ENCODE measurements at places on chromosomes 12 and 14. TPM values are rescaled to one million over a fixed set of nuclear protein-coding genes. Genes with fewer than 3 reads are reported as not detected.
A peak's percentile ranks its signal among the peaks of the same experiment; 100 is the strongest.

DNA sequence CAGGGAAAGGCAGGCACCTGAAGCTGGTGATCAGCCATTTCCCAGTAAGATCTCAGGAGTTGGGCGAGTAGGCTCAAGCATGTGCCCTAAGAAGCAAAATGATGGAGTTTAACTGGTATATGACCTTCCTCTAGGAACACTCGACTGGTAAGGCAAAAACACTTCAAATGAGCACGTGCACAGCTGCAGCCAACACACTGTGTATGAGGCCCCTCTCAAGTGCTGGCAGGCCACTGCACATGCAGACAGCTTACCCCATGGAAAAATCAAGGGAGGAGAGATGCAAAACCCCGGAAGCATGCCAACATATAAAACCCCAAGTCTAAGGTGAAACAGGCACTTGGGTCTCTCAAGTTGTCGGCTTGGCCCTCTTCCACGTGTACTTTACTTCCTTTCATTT is 39.2 kb downstream of the TTLL5 start:
- no peak for DNase-seq

GRCh38 chr12:85633491-85633890 is 202.7 kb downstream of the RASSF9 start:
- DNase-seq: no peak

DNA sequence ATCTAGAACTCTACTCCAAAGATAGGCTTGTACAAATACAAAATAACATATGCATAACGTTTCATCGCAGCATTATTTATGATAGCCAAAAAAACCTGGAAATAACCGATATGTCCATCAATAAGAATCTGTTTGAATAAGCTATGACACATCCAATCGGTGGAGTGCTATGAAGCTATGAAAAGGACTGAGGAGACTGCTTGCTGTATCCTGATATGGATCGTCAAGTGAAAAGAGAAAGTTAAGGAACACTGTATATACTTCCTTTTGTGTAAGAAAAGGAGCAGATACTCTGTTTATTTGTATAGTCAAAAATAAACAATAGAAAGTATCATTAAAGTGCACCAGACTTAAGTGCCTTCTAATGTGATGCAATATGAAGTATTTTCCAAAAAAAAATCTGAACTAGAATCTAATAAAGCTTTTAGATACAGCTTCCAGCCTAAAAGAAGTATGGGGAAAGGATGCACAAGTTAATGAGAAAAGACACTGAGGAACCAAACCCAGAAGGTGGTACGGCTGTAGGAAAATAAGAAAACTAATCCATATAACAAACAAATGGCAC is 645 bp upstream of the KLHDC1 start:
- DNase-seq: no peak

GRCh38 chr12:67415473-67415872 is 146.3 kb downstream of the CAND1 start:
- peak; percentile 78 for DNase-seq

GRCh38 chr14:91866061-91866460 is 1.3 kb downstream of the TC2N start:
- no peak for DNase-seq

DNA sequence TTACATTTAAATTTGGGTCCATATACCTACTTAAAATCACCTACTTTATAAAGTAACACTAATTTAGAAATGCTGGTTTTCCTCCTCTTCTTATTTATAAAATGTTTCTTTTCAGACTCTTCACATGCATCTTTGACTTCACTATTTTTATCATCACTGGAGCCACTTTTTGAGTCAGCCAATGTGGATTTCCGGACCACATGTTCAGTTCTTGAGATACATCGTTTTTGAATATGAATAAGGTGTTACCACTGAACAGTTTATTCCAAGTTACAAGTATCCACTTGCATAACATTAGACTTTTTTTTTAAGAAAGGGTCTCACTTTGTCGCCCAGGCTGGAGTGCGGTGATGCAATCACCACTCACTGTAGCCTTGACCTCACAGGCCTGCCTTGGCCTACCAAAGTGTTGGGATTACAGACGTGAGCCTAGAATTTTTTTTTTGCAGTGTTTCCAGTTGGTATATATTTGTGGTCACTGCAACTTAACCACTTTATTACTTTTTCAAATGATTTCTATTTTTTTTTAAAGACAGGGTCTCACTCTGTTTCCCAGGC is 5.7 kb downstream of the FNTB start:
- DNase-seq: no peak

DNA sequence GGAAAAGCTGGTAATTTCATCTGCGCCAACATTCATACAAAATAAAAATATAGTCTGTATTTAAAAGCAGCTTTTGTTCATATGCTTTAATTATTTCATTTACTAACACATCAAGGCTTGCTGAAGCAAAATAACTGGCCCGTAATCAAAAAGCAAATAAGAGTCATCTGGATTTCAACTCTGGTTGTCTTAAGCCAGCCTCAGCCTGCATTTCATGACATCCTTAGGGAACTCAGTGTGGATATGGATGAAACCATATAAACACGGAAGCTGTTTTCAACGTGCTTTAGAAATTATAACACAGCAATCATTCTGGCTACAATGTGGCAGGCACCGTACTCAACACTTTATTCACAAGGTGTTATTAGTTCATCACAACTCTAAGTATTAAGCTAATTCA is 852 bp downstream of the COX16 start:
- peak; percentile 36 for DNase-seq

- DNase-seq: no peak
Observed at GRCh38 chr12:47941871-47942613, 21.4 kb upstream of the TMEM106C start.

DNA sequence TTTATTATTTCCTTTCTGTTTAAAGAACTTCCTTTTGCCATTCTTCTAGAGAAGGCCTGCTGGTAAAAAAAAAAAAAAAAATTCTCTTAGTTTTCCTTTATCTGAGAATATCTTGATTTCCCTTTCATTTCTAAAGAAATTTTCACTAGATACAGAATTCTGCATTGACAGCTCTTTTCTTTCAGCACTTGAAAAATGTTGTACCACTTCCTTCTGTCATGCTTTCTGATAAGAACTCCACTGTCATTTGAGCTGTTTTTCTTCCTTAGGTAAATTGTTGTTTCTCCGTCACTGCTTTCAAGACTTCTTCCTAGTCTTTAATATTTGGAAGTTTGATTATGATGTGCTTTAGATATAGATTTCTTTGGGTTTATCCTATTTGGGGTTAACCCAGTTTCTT is 113.6 kb upstream of the BTG1 start:
- no peak for DNase-seq

- peak; percentile 65 for DNase-seq
Observed at GRCh38 chr12:84696908-84697540, 215.6 kb downstream of the SLC6A15 start.

DNA sequence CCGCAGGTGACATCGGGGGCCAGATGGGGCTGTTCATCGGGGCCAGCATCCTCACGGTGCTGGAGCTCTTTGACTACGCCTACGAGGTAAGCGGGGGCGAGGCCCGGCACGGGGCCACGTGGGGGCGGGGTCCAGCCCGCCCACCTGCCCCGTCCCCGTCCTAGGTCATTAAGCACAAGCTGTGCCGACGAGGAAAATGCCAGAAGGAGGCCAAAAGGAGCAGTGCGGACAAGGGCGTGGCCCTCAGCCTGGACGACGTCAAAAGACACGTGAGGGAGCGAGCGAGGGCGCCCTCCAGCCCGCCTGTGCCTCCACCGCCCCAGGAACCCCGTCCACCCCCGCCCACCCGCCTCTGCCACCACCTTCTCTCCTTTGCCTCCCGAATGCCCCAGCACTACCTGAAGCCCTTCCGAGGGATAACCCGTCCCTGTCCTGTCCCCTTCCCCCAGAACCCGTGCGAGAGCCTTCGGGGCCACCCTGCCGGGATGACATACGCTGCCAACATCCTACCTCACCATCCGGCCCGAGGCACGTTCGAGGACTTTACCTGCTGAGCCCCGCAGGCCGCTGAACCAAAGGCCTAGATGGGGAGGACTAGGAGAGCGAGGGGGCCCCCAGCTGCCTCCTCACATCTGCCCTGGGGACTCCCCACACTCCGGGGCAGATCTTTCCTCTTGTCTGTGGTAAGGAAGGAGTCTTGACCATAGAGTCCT is 3.9 kb upstream of the SMARCD1 start:
- DNase-seq: no peak

DNA sequence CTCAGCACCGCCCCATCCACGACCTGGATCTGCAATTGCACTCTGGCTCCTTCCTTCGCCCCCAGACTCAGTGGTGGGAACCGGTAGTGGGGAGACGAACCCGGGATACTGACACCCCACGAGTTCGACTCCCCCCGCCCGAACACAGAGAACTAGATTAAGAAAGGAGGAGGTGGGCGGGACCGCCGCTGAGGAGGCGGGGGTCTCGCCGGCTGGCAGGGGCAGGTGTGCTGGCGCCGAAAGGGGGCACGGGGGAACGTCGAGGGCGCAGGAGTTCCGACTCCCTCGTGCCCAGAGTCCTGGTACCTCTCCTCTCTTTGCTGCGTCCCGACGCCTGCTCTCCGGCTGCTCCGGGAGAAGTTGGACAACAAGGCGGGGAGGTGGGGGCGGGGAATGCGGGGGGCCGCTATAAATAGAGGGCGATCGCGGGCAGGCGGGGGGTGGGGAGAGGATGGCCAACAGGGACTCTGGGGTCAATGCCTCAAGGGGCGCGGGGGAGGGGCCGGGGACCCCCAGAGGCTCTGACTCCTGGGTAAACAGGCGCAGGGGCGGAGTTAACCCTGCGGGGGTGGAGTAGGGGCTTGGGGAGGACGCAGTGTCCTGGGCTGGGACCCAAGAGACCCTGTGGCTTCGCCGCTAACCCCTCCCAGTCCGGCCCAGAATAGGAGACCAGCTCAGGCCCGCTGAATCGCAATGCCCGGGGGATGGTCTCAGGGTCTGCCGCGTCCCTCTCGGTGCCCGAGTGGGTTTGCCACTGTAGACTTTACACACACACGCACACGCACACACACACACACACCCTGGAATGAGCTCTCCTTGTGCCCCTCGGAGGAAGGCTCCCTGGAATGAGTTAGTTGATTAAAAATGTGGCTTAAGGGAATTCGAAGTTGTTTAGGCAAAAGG is 761 bp upstream of the NDRG2 start:
- peak; percentile 70 for DNase-seq

Gene GLTP
- polyA plus RNA-seq: 34.2 TPM

Gene DACT1
- 22.7 TPM for polyA plus RNA-seq

Gene DLGAP5
- 13.4 TPM for polyA plus RNA-seq

Gene RBP5
- polyA plus RNA-seq: 4.1 TPM

Gene GPRC5D
- not detected for polyA plus RNA-seq

Gene HOXC10
- polyA plus RNA-seq: 53.8 TPM
